ENCODE measurements at places on chromosomes 4 and X.

DNA sequence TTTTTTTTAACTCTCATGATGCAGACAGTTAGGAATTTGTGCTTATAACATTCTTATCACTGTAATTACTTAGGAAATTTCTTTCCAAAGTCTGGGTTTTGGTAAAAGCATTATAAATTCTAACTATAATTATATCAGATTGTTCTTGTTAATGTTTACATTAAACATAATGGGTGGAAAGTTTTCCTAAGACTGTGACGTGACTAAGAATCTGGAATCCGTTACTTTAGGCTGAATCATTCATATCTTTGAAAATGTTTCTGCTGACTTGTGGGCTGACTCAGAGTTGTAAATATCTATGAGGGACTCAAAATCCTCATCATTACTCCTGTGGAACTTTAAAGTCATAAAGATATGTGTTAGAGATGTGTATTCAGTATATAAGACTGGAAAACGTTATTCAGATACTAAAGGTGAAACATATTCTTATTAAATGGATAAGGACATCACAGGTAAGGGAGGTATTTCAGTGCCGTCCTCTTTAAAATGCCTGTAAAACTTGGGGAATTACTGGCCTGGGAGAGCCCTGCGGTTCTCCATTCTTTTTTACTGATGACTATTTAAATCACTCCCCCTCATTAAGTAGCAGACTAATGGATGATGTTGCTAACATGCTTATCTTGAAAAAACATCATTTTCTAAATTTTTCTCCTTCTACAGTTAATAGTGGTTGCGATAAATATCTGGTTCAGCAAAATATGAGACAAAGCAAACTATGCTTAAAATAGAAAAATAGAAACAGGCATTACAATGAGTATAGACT is 159.0 kb downstream of the DCLK2 start:
- DNase-seq, result peak; percentile 95

- no peak for DNase-seq
Observed at GRCh38 chrX:73668779-73669178, 105.8 kb downstream of the CHIC1 start.

DNA sequence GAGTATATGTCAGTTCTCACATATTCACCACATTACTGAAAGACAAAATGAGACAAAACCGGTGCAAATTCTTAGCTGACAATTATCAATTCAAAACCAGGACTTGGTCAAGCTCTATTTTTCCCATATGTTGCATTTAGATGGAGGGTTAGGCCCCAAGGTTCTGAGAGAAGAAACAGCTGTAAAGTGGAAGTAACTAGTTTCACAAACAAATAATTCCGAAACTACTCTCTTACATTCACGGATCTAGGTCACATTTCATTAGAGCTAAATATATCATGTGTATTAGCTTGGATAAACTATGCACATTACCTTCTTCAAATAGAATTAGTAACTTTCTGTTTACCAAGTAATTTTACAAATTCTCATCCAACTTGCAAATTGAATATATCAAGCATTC is 3.7 kb upstream of the GABRA2 start:
- DNase-seq, result no peak

DNA sequence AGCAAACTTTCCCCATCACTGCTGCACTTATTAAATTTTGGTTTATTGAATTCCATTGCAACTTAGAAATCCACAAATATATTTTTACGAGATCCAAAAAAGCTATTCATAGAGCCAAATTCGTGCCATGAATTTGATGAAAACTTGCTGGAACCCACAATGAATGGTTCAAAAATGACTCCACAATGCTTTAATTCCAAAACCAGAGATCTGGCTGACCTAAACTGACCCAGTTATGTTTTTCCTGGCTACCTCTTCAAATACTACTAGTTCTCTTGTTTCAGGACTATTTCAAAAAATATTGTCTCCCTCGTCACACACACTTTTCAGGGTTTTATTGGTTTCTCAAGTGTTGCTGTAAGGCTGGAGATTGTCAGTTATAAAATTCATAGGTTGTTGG is 474.8 kb downstream of the PDGFC start:
- DNase-seq, result peak; percentile 90

GRCh38 chrX:265502-265901 is 15.7 kb upstream of the PLCXD1 start:
- DNase-seq, result no peak

- no peak for DNase-seq
Observed at GRCh38 chrX:130158311-130158710, 7.3 kb downstream of the AIFM1 start.

DNA sequence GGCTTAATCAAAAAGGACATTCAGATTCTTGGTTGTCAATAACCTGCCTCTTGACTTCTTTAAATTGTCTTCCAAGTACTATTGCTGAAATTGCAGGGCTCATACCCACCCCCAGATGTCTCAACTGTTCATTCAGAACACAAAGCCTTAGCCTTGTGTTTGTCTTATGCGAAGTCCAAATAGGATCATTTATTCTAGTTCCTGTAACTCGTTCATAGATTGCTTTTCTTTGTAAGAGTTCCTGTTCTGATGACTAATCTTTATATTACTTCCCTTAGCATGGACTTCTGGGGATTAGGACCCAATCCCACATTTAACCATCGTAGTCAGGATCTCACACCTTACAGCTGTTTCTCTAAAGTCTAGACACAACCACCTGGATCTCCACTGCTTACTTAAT is 226.0 kb downstream of the VEGFC start:
- no peak for DNase-seq

DNA sequence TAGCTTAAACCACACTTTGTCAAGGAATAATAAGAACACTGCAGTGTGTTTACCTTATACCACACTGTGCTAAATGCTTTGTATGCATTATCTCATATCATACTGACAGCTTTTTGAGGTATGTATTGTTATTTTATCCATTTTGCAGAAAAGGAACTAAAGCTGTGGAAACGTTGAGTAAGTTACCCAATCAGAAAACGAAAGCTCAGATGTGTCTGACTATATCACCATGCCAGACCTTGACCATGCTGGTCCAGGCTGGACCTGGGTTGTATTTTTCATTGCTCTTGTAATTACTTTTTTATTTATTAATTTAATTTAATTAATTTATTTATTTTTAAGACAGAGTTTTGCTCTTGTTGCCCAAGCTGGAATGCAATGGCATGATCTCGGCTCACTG is 2.1 kb downstream of the HSD17B11 start:
- no peak for DNase-seq

GRCh38 chr4:154471526-154472331 is 19.9 kb downstream of the DCHS2 start:
- DNase-seq, result peak; percentile 7

- DNase-seq, result peak; percentile 71
Observed at GRCh38 chrX:119655125-119655524, 37.8 kb downstream of the SEPTIN6 start.

DNA sequence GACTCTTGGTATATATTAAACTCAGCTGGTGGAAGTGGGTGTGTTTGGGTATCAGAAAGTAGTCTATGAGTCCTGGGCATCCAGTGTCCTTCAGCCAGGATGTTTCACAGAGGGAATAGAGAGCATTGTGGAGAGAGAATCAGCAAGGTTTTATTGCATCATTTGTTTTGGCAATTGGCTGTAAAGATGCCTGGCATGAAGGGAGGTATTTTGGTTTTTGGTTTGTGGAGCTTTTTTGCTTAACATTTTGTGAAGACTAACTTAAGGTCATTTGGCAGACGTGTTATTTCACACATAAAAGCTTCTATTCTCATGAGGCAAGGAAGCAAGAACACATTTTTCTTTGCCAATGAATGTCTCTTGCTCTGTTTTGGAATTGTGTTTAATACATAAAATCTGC is 71.1 kb downstream of the DCLK2 start:
- DNase-seq, result peak; percentile 61

DNA sequence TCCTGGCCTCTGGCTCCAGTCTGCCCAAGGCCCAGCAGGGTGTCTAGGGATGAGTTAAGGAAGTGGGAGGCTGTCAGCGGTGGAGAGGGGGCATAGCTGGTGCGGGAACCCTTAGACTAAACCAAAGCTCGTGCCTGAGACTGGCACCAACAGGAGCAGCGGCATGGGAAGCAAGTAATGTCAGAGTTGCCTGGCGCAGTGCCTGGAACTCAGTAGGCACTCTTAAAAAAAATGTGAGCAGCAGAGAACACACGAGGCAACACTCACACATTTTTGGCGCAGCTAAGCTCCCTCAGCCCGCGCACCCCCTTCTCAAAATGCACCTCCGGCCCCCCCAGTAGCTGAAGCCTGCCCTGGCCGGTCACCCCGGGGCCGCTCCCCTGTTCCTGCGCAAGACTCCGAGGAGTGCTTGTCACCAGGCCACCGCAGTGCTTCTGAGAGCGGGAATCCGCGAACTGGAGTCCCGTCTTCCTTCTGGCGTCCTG is 583 bp downstream of the GABRE start:
- peak; percentile 5 for DNase-seq

DNA sequence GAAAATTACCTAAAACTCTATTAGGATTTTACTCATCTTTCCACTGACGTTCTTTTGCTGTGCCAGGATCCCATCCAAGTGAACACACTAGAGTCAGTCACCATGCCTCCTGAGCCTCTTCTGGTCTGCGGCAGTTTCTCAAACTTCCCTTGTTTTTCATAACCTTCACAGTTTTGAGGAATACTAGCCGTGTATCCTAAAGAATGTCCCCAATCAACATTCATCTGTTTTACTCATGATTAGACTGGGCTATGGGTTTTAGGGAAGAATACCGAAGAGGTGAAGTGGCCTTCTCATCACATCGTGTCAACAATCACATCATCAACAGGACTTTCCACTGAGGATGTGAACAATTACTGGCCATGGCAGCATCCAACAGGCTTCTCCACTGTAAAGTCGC is 4.8 kb downstream of the LRP2BP start:
- no peak for DNase-seq

GRCh38 chr4:139866276-139866962 is 200.8 kb downstream of the MGST2 start:
- no peak for DNase-seq

DNA sequence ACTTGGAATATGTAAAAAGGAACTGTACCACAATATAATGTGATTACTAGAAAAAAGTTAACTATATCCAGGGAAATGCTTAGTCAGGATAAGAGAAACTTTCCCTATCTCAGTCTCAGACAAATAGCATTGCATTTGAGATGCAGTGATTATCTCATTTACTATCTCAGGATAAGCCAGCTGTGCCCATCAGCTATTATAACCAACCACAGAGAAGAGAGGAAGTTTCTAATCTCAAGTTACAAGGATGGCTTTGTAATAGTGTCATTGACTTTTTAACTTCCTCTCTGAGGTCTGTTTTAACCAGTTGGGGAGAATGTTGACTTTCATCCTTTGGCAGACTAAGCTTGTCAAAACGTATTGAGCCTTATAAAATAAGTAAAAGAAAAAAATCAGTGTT is 56.5 kb downstream of the SNX25 start:
- peak; percentile 45 for DNase-seq

- no peak for DNase-seq
Observed at GRCh38 chr4:47672696-47673095, 165.2 kb downstream of the CORIN start.

DNA sequence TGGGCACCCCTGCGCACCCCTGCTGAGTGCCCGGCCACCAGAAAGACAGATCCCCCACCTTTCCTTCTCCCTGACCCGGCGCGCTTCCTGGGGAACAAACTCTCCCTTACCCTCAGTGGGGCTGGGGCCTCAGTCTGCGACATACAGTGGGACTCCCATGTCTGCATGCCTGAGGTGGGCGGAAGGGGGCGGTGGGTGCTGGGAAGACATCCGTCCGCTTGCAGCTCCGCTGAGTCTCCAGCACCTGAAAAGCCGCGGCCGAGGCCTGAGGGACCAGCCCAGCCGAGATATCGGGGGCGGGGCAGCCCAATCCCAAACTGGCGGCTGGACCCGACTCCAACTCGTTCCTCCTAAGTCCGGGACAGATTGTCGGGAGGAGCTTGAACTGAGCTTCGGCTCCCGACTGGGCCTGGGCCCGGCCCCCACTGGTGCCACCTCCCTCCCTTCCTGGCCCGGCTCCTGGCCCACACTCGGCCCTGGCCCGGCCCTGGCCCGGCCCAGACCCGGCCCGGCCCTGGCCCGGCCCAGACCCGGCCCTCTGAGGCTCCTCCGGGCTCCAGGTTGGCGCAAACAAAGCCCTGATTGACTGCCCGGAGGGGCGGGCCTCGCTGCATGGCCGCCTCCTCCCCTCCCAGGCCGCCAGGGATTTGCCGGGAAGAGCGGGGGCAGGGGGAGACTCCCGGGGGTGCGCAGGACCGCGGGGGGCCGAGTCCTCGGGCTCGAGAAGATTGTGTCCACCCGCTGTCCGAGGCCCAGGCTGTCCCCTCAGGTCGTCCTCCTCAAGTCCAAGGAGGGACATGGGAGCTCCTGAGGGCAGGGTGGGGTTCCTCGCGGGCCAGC is 877 bp upstream of the SLC16A2 start:
- peak; percentile 48 for DNase-seq

DNA sequence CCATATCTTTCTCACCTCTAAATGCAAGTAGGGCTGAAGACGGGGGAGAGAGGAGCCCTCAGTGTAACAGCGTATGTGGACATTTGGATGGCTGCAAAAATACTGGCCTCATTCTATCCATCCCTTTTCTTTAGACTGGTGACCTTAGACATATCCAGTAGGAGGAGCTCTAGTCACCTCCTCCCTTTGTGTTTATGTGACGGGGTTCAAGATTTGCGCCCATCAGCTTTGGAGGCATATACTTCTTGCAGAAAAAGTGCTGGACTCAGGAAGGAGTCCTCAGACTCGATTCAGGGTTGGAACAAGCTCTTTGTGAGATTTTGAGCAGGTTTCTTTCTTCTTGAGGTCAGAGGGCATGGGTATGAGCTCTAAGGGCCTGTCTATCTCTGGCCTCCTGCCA is 86.2 kb downstream of the MAMLD1 start:
- DNase-seq, result no peak

DNA sequence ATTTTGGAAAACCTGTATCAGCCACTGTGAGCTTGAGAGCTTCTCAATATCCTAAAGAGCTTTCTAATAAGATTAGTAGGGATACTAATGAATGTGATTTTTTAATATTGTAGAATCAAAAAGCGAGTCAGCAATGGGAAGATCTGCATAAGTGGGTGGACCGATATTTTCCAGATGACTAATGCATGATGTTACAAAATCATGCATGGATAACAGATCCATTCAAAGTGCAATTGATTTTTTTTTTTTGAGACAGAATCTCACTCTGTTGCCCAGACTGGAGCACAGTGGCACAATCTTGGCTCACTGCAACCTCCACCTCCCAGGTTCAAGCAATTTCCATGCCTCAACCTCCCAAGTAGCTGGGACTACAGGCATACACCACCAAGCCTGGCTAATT is 7.3 kb upstream of the CLDN2 start:
- peak; percentile 25 for DNase-seq

GRCh38 chr4:76960014-76960413 is 10.5 kb downstream of the SEPTIN11 start:
- DNase-seq, result no peak

DNA sequence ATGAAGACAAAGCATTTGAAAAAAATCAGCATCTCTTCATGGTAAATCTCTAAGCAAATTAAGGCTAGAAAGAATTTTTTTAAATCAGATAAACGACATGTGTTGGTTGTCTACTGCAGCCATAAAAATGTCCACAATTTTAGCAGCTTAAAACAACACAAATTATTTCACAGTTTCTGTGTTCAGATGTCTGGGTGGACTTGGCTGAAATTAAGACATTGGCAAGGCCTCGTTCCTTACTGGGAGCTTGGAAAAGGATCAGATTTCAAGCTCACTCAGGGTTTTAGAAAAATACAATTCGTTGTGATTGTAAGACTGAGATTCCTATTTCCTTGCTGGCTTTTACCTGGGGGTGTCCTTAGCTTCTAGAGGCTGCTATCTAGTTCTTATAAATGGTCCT is 1470.6 kb downstream of the PCDH19 start:
- DNase-seq, result no peak

All from fibroblast of upper back skin (primary cell).